ENCODE measurements at places on chromosomes 2 and 18.

GRCh38 chr2:148826791-148827190 lies 48.2 kb upstream of the KIF5C start:
- no peak for DNase-seq

GRCh38 chr18:32437100-32437834 lies 33.4 kb downstream of the GAREM1 start:
- no peak for DNase-seq

GRCh38 chr2:65577654-65578053 lies 145.3 kb upstream of the SPRED2 start:
- no peak for DNase-seq

- DNase-seq: no peak
Observed at GRCh38 chr2:77018219-77018618, 504.0 kb downstream of the LRRTM4 start.

GRCh38 chr2:170013802-170014551 lies 164.0 kb upstream of the MYO3B start:
- DNase-seq: no peak

DNA sequence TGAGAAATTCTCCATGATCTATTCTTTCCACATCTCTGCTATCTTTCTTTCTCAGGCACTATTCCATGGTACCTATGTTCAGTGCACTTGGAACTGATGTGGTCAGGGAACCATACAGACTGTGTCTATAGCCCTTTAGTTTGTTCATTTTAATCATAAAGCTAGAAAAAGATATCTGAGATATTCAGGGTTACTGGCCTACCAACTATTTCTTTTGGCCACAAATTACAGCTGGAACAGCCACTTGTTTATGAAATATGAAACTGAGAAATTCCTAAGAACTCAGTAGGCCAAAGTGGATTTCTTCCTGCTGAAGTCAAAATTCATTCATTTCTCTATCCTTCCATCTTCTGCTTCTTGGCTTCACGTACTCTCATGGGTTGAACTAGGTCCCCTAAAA lies 22.8 kb upstream of the LYPD1 start:
- no peak for DNase-seq

DNA sequence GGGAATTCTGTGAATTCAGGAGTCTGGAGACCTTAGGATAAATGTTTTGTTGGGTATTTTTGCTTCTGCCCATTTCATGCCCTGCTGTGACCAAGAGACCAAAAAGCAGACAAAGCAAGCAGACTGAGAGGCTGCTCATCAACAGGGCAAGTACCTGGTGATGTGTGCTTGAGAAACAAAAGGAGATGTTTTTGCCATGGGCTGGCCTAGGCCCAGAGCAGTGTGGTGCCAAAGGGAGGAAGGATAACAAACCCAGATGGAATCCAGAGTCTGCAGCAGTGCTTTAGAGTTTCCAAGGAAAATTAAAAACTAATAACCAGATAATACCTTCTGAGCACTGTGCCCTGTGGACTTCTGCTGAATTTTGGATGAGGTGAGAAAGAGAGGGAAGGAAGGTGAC lies 538.4 kb downstream of the STK39 start:
- no peak for DNase-seq

DNA sequence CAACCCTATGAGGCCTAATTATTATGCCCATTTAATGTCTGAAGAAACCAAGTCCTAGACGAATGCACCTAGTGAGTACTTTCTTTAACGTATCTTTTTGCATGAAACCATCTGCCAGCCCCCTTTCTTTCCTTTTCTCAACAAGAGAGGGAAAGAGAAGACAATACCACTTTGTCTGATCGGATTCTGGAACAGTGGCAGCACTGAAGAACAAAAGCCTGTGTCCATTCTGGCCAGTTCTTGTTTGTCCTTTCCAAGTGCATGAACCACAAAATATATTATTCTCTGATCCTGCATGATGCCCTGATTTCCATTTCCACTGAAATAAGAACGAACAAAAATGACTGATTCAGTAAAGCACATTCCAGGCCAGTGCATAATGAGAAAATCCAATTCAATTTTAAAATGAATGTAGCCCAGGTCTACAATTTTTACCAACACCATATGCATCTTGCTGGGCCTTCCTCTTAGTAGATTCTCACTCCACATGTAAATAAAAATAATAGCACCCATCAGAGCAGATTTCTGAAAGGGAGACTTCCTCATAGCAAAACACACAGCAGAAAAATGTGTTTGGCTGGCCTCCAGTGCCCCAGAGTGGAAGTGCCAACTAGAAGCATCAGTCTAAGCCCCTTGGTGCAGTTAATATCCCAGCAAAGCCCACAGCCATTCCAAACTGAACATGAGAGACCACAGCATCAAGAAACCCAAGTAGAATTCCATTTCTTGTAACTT lies 422.6 kb upstream of the ID2 start:
- DNase-seq: no peak

- no peak for DNase-seq
Observed at GRCh38 chr2:114488841-114489530, 46.5 kb downstream of the DPP10 start.

- DNase-seq: no peak
Observed at GRCh38 chr2:176789751-176790150, 422.8 kb upstream of the HNRNPA3 start.

DNA sequence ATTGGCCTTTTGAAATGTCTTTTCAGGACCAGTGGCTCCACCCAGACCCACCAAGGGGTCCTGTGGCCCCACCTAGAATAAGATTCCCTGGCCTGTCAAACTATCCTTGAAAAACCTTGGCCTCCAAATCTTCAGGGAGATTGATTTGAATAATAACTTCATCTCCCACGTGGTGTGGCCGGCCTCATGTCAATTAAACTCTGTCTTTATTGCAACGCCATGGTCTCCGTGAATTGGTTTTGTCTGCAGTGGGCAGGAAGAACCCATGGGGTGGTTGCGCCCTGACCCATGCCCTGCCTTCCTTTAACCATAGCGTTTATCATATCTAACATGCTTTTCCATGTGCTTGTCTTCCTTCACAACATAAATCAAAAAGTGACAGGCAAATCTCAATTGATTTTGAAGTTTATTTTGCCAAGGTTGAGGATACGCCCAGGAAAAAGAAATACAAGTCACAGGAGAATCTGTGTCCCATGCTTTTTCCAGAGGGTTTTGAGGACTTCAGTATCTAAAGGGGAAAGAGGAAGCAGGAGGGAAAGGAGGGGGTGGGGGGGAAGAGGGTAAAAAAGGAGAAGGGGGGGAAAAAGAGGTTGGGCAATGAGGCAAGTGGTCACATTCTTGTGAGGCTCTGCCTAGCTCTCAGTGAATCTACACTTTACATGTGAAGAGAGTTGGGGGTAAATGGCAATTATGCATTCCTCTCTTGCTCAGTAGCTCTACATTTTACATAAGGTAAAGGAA lies 66.5 kb upstream of the CABLES1 start:
- no peak for DNase-seq

GRCh38 chr2:207156451-207157161 lies 9.1 kb downstream of the KLF7 start:
- no peak for DNase-seq

DNA sequence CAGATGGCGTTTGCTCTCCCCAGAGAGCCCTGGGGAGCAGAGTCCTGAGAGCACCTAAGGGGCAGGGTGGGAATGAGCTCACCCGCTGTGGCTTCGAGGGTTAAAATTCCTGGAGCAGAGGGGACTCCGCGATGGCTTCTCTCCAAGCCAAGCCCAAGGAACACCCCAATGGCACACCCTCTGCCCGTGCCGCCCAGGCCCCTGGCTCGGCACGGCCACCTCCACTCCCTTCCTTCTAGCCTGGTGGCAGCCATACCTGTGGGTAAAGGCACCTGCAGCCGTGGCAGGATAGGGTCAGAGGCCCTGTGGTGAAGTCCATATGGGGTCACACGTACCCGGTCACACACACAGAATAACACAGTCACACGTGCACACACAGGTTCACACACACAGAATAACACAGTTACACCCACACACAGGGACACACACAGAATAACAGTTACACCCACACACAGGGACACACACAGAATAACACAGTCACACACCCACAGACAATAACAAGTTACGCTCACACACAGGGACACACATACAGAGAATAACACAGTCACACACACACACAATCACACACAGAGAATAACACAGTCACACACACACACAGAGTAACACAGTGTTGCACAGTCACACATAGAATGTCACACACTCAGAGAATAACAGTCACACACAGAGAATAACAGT lies 50.5 kb downstream of the RAMP1 start:
- DNase-seq: peak; percentile 43

GRCh38 chr2:2264416-2264815 lies 66.7 kb downstream of the MYT1L start:
- no peak for DNase-seq

GRCh38 chr2:189641590-189641989 lies 19.7 kb upstream of the ASNSD1 start:
- no peak for DNase-seq

DNA sequence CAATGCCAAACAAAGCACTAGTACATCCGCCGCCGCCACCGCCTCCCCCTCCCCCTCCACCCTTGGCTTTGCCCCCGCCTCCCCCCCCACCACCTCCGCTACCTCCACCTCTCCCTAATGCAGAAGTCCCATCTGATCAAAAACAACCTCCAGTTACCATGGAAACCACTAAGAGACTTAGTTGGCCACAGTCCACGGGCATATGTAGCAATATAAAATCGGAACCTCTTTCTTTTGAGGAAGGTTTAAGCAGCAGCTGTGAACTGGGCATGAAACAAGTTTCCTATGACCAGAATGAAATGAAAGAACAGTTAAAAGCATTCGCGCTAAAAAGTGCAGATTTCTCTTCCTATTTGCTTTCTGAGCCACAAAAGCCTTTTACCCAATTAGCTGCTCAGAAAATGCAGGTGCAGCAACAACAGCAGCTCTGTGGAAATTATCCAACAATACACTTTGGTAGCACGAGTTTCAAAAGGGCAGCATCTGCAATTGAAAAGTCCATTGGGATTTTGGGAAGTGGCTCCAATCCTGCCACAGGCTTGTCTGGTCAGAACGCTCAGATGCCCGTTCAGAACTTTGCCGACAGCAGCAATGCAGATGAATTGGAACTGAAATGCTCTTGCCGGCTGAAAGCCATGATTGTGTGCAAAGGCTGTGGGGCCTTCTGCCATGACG lies 168.0 kb downstream of the ASXL3 start:
- DNase-seq: no peak

DNA sequence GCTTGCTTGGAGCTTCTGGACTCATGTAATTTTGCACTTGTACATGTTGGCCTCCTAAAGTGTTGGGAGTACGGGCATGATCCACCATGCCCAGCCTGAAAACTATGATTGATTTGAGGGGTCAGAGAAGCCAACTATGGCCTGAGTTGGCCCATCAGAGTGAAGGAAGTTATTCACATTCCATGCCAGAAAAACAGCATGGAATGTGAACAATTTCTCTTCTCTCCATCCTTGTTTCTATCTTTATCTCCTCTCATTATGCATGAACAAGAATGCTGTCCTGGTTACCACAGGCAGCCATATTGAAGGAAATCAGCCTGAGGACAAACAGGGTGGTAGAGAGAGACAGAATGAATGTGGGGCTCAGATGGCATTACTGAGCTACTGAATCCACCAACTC lies 3.5 kb upstream of the CD226 start:
- no peak for DNase-seq

DNA sequence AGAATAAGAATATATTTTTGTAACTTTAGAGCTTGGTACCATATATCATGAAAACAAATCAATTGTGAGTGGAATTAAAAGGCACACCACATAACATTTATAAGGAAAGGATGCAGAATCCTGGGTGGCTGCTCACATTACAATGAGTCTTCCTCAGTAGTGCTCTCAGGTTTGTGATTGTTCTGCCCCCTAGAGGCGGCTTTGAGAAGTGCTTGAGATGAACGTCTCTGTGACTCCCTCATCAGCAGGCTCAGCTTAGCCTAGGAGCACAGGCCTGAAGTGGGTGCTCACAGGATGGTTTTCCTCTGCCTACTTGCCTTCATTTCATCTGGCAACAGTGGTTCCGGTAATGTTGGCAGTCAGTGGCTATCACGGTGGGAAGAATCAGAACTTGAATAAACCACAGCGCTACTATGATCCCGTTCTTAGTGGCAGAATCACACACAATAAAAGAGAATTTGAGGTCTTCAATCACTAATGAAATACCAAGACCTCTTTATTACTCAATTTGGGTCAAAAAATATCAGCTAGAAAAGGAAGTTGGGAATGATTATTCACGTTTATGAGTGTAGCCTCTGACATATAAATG lies 38.1 kb upstream of the B4GALT6 start:
- DNase-seq: no peak

GRCh38 chr18:41320100-41320499 lies 634.9 kb upstream of the PIK3C3 start:
- DNase-seq: no peak

- no peak for DNase-seq
Observed at GRCh38 chr2:151395509-151396374, 14.0 kb upstream of the RIF1 start.
